GM04503 (cell line): ENCODE measurements at places on chromosomes 13 and 19.

DNA sequence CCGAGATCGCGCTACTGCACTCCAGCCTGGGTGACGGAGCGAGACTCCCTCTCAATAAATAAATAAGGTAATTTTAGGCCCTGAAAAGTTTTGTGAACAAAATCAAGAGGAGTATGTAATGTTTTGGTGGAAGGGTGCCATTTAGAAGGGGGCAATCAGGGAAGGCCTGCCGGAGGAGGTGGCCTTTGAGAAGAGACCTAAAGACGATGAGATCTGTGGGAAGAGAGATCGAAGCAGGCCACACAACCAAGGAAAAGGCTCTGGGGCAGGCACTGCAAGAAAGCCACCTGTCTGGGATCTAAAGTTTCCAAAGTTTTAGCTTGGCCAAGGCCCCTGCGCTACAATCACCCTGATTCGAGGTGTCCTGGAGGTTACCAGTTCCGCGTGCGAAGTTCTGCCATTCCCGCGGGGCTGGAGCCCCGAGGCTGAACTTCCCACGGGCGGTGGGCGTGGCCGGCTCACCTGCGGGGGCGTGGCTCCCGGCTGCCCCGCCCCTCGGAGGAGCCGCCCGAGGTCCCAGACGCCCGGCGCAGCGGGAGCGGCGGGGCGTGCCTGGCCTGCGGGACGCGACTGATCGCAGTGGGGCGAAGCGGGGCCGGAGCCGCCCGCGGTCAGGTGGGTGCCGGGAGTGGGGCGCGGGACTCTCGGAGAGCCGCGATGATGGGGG is at the start of gene KLC3:
KLC3 (plus strand) TSS at position 519 of the 667 bp plus-strand sequence. CDS start 4,792 bp downstream, outside the sequence.
- DNase-seq: no peak

DNA sequence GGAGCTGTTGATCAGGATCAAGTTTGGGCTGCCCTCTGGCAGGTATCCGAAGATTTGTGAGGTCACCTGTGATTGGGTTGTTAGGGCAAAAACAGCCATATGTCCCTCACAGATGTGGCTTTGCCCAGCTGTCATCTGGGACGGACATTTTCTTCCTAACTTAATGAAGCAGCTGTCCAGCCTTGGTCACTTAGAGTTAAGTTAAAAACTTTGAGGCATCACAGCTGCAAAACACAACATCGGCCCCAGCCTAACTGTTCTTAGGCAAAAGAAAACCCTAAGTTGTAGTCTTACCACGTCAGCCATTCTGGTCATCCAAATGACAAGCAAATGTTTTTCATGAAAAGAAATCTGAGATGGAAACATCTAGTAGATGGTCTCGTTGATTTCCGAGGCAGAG is 318.4 kb downstream of the DCLK1 start:
- no peak for DNase-seq

DNA sequence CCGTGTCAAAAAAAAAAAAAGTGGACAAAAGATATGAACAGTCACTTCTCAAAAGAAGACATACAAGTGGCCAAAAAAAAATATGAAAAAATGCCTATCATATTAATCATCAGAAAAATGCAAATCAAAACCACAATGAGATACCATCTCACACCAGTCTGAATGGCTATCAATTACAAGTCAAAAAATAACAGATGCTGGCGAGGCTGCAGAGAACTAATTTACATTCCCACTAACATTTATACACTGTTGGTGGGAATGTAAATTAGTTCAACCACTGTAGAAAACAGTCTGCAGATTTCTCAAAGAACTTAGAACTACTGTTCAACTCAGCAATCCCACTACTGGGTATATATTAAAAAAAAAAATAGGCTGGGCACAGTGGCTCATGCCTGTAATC is 26.5 kb upstream of the FOXO1 start:
- no peak for DNase-seq

DNA sequence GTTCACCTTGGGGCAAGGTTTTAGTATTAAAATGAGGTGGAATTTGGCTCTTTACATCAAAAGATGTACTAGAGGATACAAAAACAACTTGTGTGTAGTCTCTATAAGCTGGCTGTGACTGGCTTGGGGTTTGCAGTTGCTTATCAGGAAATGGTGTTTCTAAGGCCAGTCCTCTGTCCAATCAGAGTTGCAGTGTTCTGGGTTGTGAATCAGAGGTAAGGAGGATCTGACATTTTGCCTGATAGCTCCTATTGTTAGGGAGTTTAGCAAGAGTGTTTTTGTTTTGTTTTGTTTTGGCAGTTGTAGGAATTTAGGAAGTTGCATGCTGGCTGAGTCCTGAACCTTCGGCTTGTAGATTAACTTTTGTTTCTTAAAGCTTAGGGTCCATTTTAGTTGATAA is 20.1 kb upstream of the ESD start:
- no peak for DNase-seq

- peak; percentile 90 for DNase-seq
Measured at GRCh38 chr19:6070720-6071485, 39.4 kb downstream of the RFX2 start.
